ENCODE measurements at places on chromosomes 4 and X.

GRCh38 chrX:94743478-94743877, 1069.5 kb downstream of the FAM133A start:
- no peak overlapping the region for H3K4me3 ChIP-seq
- no peaks in the 10 kb centered on the region for H3K27me3 ChIP-seq
- H3K27ac ChIP-seq: no peak overlapping the region
- peak; percentile 15 for DNase-seq

DNA sequence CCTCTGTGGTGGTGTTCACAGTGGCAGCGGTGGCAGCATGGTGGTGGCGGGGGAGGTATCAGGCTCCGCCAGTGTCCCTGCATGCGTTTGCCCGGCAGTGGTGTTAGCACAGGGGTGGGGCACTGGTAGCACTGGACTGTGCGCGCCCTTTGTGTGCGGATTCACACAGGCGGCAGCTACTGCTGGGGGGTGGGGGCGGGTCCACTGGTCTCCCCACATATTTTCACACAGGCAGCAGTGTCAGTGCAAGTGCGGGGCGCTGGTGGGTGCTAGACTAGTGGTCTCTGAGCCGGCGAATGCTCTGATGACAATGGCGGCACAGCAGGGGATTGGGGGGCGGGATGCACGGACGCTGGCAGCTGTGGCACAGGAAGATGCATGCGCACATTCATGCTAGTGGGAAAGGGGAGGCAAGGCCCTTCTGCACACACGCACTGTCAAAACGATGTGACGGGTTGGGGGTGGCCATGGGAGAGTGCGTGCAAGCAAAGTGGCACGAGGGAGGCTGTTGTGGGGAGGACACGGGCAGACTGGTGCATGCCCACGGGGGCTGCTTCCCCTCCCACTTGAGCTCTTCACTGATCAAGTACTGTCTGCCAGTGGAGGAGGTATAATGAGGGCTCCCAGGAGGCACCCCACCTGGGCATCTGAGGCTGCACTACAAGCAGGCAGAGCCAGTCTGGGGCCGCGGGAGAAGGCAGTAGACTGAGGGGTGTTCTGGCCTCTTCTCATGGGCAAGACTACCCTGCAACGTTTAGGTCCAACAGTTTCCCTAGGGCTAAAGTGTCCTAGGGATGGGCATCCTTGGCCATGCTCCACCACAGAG, 53.0 kb downstream of the POF1B start:
- H3K27me3 ChIP-seq: no peaks in the 10 kb centered on the region
- no peaks in the 10 kb centered on the region for H3K36me3 ChIP-seq
- no peak overlapping the region for H3K4me3 ChIP-seq
- H3K4me1 ChIP-seq: no peaks in the 10 kb centered on the region
- no peak overlapping the region for H3K27ac ChIP-seq

DNA sequence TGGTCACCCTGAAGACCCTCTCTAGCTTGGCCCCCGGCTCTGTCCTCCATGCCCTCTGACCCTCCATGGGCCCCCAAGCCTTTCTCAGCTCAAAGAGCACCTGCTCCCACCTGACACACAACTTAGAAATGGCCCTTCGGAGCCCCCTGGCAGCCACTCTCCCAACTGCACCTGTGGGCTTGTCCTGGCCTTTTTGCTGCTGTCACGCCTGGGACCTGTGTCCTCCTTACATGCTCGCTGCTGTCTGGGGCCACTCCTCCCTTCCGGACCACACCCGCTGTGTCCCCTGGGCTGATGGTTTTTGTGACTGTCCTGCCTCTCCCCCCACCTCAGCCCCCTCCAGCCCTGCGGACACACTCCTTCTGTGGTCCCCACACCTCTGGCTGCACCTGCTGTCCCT, 106.2 kb upstream of the AFAP1 start:
- H3K4me3 ChIP-seq: no peak overlapping the region
- no peaks in the 10 kb centered on the region for H3K27me3 ChIP-seq
- no peak for DNase-seq
- no peaks in the 10 kb centered on the region for H3K4me1 ChIP-seq
- H3K36me3 ChIP-seq: no peaks in the 10 kb centered on the region
- H3K27ac ChIP-seq: no peak overlapping the region

GRCh38 chr4:123421937-123422781, 25.6 kb downstream of the SPRY1 start:
- peak; percentile 21 for DNase-seq
- H3K36me3 ChIP-seq: no peaks in the 10 kb centered on the region
- H3K4me3 ChIP-seq: peak overlapping the region; percentile 26
- no peaks in the 10 kb centered on the region for H3K4me1 ChIP-seq

DNA sequence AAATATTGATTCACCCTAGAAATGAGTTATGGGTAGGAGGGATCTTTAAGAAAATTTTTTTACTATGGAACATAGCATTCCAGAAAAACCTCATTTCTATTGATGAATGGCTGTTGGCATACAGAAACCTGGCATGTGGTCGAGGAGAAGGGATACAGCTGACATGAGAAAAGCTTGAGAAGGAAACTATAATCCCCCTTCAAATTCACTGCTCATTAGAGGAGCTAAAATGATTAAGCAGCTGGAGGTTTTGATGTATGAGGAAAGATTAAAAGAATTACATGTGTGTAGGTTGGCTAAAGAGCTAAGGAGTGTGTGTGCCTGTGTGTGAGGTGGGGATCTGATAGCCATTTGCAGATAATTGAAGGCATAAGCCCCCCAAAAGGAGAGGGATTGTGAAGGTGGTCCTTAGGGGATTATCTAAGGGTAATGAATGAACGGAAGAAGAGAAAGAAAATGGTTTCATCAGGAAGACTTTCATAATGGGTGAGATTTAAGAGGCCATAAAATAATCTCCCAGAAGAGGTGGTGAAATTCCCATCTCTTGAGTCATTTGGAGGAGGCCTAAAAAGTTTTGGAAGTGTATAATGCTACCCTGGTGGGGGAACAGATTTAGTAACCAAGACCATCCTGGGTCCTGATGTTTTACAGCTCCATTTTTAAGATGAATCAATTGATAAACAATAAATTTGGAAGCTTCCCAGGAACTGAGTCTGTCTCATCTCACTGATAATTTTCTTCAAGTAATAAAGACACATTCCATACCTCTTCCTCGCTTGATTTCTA, 272.0 kb upstream of the HAND2 start:
- H3K36me3 ChIP-seq: no peaks in the 10 kb centered on the region
- H3K27me3 ChIP-seq: no peaks in the 10 kb centered on the region
- H3K27ac ChIP-seq: no peak overlapping the region
- no peak for DNase-seq

- DNase-seq: no peak
- H3K27ac ChIP-seq: no peak overlapping the region
- H3K4me3 ChIP-seq: no peak overlapping the region
- no peaks in the 10 kb centered on the region for H3K36me3 ChIP-seq
Observed at GRCh38 chrX:26286836-26287235, 70.9 kb downstream of the MAGEB5 start.

DNA sequence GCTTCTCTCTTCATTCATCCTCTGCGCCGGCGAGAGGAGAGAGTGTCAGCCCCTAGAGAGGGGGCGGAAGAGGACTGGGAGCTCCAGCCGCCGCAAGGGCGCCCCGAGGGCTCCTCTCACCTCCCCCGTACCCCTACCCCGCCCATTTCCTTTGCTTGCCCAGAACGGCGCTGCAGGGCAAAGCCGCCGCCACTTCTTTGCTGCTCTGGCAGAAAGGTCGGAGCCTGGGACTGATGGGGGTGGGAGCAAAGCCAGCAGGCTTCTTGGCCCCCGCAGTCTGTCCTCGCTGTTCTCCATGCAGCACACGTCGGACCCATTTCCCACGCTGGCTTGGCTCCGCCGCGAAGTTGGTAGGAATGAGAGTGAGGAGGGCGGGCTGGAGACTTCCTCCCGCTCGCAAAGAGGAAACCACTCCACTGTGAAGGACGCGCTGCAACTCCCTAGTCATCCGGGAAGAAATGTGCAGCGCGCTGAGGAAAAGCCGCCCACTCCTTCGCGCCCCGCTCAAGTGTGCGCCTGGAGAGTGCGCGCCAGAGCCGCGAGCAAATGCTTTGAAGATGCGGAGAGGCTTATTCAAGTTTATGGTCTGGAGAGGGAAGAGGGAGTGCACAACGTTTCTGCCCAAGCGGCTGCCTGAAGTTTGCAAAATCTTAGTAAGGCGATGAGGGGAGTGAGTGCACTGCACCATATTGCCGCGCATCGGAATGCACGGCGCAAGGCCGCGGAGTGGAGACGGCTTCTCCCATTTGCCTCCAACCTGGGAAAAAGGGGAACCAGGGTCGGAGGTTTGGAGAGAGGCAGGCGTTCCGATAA, 2.8 kb upstream of the PCDH7 start:
- peaks cover 6% of the 10 kb centered on the region for H3K27me3 ChIP-seq
- no peak overlapping the region for H3K27ac ChIP-seq
- DNase-seq: peak; percentile 10
- H3K4me1 ChIP-seq: no peaks in the 10 kb centered on the region
- H3K36me3 ChIP-seq: no peaks in the 10 kb centered on the region

- H3K4me1 ChIP-seq: no peaks in the 10 kb centered on the region
- no peak overlapping the region for H3K27ac ChIP-seq
- no peaks in the 10 kb centered on the region for H3K36me3 ChIP-seq
- no peaks in the 10 kb centered on the region for H3K27me3 ChIP-seq
Observed at GRCh38 chr4:154822775-154823174, 41.7 kb downstream of the RBM46 start.

DNA sequence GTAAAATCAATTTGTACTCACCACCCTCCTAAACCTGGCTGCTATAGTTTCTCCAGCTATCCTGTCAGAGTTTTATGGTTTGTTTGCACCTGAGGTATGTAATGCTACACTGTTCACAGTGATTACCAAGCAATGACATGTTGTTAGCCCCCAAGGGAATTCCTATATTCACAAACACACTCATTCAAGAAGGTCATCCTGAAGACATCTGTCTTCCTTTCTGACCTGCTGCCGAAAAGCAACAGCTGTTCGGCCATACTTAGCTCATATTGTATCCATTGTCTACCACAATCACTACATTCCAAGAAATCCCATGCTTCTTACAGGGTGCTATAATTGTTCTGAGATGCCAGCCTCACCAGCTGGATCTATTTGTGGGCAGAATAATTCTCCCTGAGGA, 160.1 kb upstream of the GYPA start:
- H3K36me3 ChIP-seq: no peaks in the 10 kb centered on the region
- DNase-seq: no peak
- H3K4me3 ChIP-seq: no peak overlapping the region
- H3K27ac ChIP-seq: no peak overlapping the region

DNA sequence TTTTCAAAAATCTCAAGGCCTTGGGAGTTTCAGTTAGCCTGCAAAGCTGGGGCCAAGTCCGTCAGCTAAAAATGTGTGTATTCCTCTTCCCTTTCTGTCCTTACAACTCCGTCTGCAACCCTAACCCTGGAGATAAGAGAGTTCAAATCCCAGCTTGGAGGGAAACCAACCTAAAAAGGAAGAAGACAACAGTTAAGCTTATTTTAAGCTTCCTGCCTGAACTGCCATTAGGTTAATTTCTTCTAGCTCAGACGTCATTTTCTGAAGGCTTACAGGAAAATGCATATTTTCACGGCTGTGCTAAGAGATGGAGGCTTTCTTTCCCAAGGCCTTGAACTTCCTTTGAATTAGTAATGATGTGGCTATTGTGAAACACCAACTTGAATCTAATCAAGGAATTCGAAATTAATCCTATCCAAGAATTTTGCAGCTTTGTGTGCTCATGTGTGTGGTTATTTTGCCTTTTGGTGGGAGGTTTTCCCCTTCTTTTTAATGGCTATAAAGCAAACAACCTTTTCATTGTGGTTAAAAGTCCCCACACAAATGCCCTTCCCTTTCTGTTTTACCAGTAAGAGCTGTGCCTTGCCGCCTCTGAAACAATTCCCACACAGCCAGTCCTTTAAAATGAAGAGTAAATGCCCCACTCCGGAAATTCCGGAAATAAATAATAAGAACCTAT, 103.5 kb downstream of the IRF2 start:
- no peaks in the 10 kb centered on the region for H3K36me3 ChIP-seq
- H3K27ac ChIP-seq: no peak overlapping the region
- no peaks in the 10 kb centered on the region for H3K27me3 ChIP-seq
- DNase-seq: no peak
- no peaks in the 10 kb centered on the region for H3K4me1 ChIP-seq

DNA sequence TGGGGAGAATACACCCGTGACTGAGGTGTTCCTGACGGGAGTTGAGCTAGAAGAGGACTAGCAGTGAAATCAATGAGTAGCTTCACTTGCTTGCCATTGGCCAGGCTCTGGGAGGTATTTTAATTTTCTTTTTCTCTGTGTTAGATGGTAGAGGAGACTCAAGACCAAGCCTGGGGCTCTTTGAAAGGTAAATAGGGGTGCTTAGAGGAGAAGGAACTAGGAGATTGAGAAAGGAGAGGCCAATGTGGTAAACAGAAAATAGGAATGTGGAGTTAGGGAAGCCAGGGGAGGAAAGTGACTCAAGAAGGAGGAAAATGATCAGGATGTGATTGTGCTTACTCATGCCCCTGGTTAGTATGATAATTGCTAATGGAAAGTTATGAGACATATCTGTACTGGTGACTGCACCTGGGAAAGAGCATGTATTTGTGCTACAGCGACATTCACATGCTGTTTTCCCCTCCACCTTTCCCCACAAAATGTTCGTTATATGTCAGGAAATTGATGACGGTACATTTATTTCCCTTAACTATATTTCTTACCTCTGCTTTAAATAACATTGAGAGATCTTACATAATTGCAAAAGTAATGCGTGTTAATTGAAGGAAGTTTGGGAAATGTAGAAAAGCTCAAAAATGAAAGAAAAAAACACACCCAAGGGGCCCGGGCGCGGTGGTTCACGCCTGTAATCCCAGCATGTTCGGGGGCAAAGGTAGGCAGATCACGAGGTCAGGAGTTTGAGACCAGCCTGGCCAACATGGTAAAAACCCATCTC, 16.9 kb upstream of the LRBA start:
- H3K27ac ChIP-seq: peak overlapping the region; percentile 54
- H3K36me3 ChIP-seq: no peaks in the 10 kb centered on the region
- H3K27me3 ChIP-seq: no peaks in the 10 kb centered on the region
- peaks cover 3% of the 10 kb centered on the region for H3K4me1 ChIP-seq

GRCh38 chrX:19793471-19793870, 93.9 kb downstream of the SH3KBP1 start:
- no peaks in the 10 kb centered on the region for H3K27me3 ChIP-seq
- no peak overlapping the region for H3K4me3 ChIP-seq
- H3K36me3 ChIP-seq: no peaks in the 10 kb centered on the region
- no peak for DNase-seq
- H3K27ac ChIP-seq: no peak overlapping the region

GRCh38 chr4:106114270-106114669, 201.7 kb downstream of the TBCK start:
- H3K27ac ChIP-seq: no peak overlapping the region
- H3K36me3 ChIP-seq: peaks cover 12% of the 10 kb centered on the region
- H3K4me1 ChIP-seq: no peaks in the 10 kb centered on the region
- no peaks in the 10 kb centered on the region for H3K27me3 ChIP-seq
- no peak for DNase-seq

DNA sequence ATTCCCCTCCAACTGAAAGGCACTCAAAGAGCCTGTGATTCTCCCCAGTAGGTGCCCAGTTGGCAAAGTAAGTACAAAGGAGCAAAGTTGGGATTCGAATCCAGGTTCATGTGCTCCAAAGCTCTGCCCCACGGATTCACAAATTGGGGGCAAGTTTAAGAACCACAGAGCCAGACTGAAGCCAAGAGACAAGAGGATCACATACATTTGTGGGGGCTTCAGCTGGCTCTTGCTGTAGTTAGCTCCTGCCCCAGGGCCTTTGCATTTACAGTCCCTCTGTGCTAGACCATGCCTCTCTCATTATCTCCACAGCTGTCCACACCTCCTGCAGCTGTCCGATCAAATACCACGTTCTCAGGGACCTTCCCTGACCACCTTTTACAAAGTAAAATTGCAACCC, 18.8 kb downstream of the PNMA6F start:
- no peaks in the 10 kb centered on the region for H3K27me3 ChIP-seq
- H3K4me1 ChIP-seq: no peaks in the 10 kb centered on the region
- H3K27ac ChIP-seq: no peak overlapping the region

- DNase-seq: no peak
- H3K27me3 ChIP-seq: no peaks in the 10 kb centered on the region
- no peaks in the 10 kb centered on the region for H3K4me1 ChIP-seq
Observed at GRCh38 chr4:179415847-179416223, 1973.6 kb upstream of the AGA start.

Measured in CD8-positive, alpha-beta memory T cell (primary cell).